Stimulated activated CD4-positive, alpha-beta T cell treated with anti-CD3 and anti-CD28 coated beads, Interleukin-2, amount 100 ng/mL, for 48 hours (primary cell): ENCODE measurements at places on chromosomes 1 and 21.

- DNase-seq, result no peak
Measured at GRCh38 chr1:175075572-175076568, 8.2 kb downstream of the TNN start.

DNA sequence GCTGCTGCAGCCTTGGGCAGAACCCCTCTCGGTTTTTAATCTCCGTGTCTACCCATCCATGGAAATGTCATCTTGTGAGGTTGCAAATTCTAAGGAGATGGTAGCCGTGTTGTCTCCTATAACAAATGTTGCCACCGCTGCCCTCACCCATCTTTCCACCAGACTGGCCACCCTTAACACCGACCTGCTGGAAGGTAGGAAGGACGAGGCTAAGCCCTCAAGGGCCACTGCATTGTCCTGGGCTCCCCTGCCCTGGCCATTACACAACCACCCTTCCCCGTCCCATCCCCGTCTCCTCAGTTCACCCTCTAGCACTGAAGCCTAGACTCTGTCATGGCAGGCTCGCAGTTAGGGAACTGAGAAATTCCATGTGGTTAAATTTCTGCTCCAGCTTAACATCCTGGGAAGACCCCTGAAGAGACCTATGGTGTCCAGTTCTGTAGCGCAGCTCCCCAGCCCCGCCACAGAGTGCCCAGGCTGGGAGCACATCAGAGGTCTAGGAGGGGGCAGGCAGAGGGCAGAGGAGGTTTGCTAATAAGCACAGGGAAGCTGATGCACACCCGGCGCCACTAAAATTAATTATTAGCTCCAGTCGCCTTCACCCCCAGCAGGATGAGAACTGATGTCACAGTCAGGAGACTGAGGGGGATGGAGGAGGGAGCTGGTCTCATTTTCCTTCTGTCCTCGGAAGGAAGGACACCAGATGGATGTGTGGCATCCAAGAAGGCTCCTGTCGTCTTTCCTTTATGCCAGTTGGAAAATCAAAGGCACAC lies 38.3 kb downstream of the STUM start:
- DNase-seq, result no peak

DNA sequence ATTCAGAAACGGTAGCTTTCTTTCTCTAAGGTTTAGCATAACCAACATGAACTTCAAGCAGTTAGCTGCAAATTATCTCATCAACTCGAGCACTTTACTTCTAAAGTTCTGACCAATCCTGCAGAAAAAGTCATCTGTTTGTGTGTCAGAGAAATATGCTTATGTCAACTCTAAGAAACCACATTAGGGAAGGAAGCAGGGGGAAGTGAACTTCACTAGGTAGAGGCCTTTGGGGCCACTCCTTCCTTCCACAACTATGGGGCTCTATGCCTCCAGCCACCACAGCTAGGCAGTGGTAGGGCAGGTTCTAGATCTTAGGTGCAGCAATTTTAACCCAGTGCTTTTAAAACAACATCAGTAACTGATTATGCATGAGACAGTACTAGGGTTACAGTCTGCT lies 375.9 kb downstream of the DSCAM start:
- DNase-seq, result no peak

DNA sequence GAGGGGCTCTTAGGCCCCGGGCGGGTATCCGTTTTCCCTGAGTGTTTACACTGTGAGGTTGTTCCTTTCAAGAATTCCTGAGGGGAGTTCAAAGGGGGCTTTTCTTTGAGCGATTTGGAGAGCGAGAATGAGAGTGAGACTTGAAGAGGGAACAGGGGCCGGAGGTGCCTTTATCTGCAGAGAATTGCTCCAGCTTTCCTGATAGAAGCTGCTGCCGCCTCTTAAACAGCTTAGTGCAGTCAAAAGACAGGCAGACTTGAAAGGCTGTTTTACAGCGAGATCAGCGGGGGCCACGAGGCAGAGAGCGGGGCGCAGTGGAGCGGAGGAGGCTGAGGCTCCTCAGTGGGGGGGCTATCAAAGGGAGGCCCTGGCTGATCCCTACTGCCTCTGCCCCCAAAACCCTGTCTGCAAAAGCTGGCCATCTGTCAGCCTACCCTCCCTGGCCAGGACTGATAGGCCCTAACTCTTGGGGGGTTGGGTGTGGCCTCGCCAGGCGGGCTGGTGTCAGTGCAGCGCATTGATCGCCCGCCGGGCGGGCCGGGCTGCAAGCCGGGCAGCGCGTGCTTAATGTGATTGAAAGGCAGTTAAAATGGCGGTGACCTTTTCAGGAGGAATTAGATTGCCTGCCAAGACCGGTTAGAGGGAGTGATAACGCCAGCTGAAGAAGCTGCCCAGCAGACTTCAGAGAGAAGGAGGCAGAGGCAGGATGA lies 36.4 kb downstream of the TMEM53 start:
- no peak for DNase-seq

DNA sequence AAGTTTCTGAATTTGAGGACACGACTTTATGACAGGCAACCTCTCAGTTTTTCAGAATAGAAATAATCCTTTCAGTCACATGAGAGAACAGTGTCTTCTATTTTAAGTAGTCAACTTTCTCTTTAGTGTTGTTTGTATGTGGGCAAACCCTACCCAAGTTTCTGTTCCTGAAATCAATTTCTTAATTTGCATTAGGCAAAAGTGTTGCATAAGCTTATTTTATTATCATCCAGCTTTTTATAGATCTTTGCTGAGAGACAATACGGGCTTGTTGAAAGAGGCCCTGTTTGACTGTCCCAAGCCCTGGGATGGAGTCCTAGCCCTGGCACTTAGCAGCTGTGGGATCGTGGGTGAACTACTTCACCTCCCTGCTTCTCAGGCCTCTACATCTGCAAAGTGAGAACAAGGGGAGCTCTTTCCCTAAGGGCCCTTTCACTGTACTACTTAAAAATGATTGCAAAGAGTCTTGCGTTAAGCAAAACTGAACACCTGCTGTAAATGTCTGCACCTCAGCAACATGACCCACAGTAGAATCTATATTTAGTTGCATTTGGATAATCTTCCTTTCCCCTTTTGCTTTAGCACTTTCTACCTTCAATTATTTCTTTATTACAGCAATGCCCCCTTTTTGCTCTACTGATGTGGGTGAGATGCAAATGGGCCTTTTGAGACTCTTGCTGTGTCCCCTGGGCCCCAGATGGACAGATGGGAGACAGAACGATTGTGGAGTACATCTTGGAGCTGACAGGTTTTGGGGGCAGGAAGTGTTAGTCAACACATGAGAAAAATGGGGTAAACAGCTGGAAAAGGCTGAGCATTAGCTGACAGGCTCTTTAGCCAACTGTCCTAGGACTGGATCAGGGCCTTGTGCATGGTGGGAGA lies 41.0 kb upstream of the SCAF4 start:
- DNase-seq, result no peak

GRCh38 chr1:226761322-226761721 lies 22.2 kb upstream of the ITPKB start:
- no peak for DNase-seq

DNA sequence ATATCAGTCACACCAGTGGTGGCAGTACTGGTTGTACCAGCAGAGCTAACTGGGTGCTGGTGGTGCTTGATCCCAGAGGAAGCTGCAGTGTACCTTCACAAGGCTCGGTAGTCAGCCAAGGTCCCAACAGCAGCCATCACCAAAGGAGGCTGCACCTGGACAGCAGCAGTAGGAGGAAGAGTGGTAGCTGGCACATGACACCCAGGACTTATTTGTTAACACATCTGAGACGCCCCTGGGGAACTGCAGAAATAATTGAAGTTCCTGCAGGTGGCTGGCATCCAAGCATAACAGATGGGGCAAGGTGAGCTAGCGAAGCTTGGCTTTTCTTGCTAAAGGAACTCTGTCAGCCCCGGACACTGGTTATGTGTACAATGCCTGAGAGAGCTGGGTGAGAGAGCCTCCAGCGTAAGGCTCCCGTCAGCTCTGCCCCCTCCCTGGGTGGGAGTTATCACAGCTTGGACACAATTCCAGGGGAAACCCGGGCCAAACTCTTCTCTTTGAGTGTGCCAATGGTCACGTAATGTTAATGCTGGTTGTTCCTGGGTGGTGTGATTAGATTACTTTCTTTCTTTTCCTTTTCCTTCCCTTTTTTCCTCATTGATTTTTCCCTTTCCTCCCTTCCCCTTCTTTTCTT lies 29.1 kb upstream of the PARP1 start:
- DNase-seq, result no peak

DNA sequence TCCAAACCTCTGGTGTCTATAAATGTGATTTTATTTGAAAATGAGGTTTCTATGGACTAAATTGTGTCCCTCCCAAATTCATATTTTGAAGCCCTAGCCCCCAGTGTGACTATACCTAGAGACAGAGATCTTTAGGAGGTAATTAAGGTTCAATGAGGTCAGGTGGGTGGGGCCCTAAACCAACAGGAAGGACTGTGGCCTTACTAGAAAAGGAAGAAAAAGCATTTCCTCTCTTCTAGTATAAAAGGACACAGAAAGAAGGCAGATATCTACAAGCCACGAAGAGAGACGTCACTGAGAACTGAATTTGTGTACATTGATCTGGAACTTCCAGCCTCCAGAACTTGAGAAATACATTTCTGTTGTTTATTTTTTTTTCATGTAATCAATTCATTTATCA lies 123.1 kb upstream of the RUNX1 start:
- DNase-seq, result no peak

DNA sequence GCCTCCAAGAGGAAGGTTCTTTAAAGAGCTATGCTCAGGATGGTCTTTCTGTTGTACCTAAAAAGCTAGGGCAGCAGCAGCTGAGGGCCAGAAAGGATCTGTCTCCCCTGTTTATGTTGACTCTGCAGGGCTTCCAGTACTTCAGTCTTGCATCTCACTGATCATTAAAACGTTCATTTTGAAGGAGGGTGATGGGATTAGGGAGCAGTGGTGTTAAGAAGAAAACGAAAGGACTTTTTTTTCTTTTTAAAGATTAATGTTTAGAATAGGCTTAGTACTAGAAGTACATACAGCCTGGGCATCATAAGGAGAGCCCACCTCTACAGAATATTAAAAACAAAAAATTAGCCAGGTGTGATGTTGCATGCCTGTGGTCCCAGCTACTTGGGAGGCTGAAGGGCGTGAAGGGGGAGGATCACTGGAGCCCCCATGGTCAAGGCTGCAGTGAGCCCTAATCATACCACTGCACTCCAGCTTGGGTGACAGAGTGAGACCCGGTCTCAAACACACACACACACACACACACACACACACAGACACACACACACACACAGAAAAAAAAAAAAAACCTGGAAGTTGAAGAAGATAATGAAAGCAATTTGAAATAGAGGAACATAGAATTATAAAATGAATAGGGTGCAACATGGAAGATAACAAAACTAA lies 2.9 kb downstream of the CR1L start:
- no peak for DNase-seq

- DNase-seq, result no peak
Measured at GRCh38 chr1:160167580-160167979, 16.2 kb downstream of the ATP1A4 start.

- DNase-seq, result no peak
Measured at GRCh38 chr1:178408871-178409270, 87.9 kb downstream of the CLEC20A start.

DNA sequence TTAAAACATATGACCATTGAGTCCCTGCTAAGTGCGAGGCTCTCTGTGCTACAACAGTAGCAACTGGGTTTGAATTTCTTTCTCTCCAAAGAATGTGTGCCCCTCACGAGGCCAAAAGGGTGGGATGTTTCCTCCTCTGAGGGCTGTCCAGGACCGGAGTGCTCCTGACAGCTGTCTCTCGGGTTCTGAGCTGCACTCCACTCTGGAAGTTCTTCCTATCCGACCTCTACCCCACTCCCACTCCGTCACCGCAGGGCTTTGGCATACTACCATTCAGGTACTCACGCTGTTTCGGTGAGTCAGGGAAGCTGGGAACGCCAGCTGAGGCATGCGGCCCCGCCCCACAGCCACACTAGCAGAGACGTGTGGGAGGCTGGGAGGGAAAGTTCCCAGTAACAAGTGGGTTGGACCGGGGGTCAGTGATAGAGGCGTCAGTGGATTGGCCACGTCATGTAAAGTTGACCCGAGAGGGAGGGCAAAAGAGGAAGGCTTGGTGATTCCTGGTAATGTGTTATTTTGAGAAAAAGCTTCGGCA lies 705 bp upstream of the SLC50A1 start:
- peak; percentile 69 for DNase-seq
